ENCODE measurements at places on chromosomes 13 and 19. TPM values are rescaled to one million over a fixed set of nuclear protein-coding genes. Genes with fewer than 3 reads are reported as not detected.
A peak's percentile ranks its signal among the peaks of the same experiment; 100 is the strongest.

Gene RGL3
- 13.3 TPM for polyA plus RNA-seq

Gene NMRK2
- not detected for polyA plus RNA-seq

Gene ZNF260
- polyA plus RNA-seq: 4.7 TPM

Gene TPTE2
- polyA plus RNA-seq: not detected

Gene ZNF541
- polyA plus RNA-seq: 0.08 TPM

- H3K4me1 ChIP-seq: no peaks in the 10 kb centered on the region
- no peaks in the 10 kb centered on the region for H3K36me3 ChIP-seq
- peak; percentile 23 for DNase-seq
- no peak overlapping the region for H3K4me3 ChIP-seq
Observed at GRCh38 chr19:33211794-33212435, 13.7 kb downstream of the SLC7A10 start.

GRCh38 chr13:45875951-45876350 is 24.4 kb upstream of the SIAH3 start:
- no peak overlapping the region for H3K27ac ChIP-seq
- H3K4me3 ChIP-seq: no peak overlapping the region
- peaks cover 16% of the 10 kb centered on the region for H3K4me1 ChIP-seq
- H3K27me3 ChIP-seq: no peaks in the 10 kb centered on the region
- no peak for DNase-seq

- H3K36me3 ChIP-seq: no peaks in the 10 kb centered on the region
- no peaks in the 10 kb centered on the region for H3K4me1 ChIP-seq
- DNase-seq: no peak
- H3K27me3 ChIP-seq: peaks cover 45% of the 10 kb centered on the region
- no peak overlapping the region for H3K27ac ChIP-seq
Observed at GRCh38 chr19:41533671-41534215, 42.2 kb upstream of the CEACAM21 start.

GRCh38 chr19:45994456-45994997 is 740 bp upstream of the CCDC61 start:
- peak overlapping the region; percentile 30 for H3K27ac ChIP-seq
- peaks cover 10% of the 10 kb centered on the region for H3K4me1 ChIP-seq
- DNase-seq: no peak
- H3K4me3 ChIP-seq: peak overlapping the region; percentile 51

GRCh38 chr13:49348751-49349150 is 95.1 kb downstream of the CAB39L start:
- H3K36me3 ChIP-seq: no peaks in the 10 kb centered on the region
- H3K4me3 ChIP-seq: no peak overlapping the region
- no peaks in the 10 kb centered on the region for H3K4me1 ChIP-seq
- H3K27ac ChIP-seq: no peak overlapping the region
- no peak for DNase-seq
- H3K27me3 ChIP-seq: no peaks in the 10 kb centered on the region

GRCh38 chr19:1028062-1028926 is 1.9 kb downstream of the CNN2 start:
- peaks cover 14% of the 10 kb centered on the region for H3K4me1 ChIP-seq
- H3K4me3 ChIP-seq: peak overlapping the region; percentile 97
- H3K27me3 ChIP-seq: no peaks in the 10 kb centered on the region
- peak; percentile 86 for DNase-seq

DNA sequence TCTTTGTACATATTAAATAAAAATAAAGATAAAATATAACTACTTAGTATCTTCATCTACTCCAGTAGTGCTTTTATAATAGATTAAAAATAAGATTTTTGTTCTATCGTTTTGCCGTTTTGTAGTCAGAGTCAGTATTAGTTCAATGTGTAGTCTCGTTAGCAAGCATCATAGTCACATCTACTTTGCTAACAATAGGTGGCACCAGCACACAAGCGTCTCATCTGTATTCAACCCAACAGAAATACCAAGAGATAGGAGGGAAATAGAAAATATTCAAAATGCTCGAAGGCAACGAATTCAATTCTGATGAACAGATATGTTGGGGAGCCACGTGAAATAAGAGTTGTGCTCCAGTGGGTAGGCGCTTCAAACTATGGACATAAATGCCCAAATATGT is 21.4 kb upstream of the MICU2 start:
- H3K27me3 ChIP-seq: peaks cover 10% of the 10 kb centered on the region
- H3K27ac ChIP-seq: no peak overlapping the region
- H3K4me3 ChIP-seq: no peak overlapping the region
- no peaks in the 10 kb centered on the region for H3K4me1 ChIP-seq

DNA sequence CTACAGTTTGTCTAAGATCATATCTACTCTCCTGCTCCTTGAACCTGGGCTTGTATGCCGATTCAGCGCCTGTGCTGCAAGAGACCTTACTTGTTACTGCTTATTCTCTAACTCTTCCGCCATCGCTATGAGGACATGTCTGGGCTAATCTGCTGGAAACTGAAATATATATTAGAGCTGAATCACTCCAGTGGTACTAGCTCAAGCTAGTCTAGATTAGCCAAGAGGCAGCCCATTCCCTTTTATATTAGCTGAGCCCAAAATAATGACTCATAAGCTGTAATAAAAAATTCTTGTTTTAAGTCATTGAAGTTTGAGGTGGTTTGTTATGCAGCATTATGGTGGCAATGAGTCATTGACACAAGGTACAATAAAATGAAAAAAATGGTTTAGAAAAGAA is 52.8 kb downstream of the SLC6A16 start:
- peak overlapping the region; percentile 39 for H3K27ac ChIP-seq
- H3K4me1 ChIP-seq: no peaks in the 10 kb centered on the region
- peaks cover 21% of the 10 kb centered on the region for H3K27me3 ChIP-seq
- H3K4me3 ChIP-seq: no peak overlapping the region

DNA sequence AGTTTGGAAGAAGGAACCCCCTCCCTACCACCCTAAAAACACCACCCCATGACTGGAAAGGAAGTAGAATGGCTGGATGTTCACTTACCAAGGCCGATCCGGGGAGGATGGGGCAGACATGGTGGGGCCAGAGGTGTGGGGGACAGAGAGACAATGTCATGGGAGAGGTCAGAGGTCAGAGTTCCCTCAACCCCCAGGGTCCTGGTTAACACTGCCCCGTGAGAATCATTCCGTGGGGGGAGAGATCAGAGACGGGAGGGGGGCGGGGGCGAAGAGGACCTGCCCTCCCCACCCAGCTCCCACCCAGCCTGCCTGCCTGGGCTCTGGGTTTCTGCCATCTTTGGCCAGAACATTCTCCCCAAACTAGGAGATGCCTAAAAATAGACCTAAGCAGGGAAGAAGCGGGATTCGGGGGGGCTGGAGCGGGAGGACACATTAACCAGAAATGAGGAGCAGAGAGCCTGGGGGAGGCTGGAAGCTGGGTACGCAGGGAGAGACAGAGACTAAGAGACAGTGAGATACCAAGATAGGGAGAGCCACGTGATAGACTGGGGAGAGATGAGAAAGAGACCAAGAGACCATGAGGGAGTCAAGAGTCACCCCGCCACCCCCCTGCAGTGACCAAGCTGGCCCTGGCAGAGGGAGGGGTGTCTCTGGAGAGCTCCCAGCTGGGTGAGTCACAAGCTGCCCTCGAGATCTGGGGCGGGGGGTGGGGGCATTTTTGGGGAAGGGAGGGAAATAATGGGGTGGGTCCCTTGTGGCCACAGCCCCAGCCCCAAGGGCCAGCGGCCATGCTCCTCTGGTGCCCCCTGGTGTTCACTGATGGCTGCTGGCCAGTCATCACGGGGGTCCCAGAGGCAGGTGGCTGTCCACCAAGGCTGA is 6.1 kb upstream of the KANK2 start:
- DNase-seq: peak; percentile 93
- H3K36me3 ChIP-seq: no peaks in the 10 kb centered on the region
- peaks cover 8% of the 10 kb centered on the region for H3K4me1 ChIP-seq
- no peak overlapping the region for H3K4me3 ChIP-seq
- H3K27ac ChIP-seq: peak overlapping the region; percentile 79

- no peak overlapping the region for H3K4me3 ChIP-seq
- no peak overlapping the region for H3K27ac ChIP-seq
- H3K4me1 ChIP-seq: no peaks in the 10 kb centered on the region
Observed at GRCh38 chr13:49914947-49915346, 21.2 kb downstream of the SPRYD7 start.

DNA sequence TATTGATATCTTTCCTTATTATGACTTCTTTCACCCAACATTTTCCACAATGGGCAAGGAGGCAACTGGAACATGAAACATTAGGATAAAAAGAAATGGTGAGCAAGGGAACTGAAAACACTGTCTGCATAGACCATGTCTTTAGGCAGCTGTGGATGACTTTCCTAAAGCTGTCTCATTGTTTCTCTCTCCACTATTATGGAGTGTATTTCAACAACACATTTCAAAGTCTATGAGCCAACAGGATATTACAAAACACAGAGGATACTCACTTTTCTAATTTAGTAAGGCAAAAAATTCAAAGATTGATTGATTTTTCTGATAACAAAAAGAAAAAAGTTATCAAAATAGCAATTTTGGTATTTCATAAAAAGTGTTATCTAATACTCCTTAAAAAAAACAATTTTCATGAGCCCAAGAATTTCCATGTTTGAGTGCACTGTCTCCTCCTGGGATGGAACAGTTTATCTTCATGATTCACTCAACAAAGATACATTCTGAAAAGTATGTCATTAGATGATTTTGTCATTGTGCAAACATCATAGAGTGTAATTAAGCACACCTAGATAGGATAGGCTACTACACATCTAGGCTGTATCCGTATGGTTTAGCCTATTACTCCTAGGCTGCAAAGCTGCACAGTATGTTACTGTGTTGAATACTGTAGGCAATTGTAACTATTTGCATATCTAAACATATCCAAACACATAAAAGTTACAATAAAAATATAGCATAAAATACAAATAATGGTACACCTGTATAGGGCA is 1568.4 kb downstream of the SLITRK5 start:
- no peaks in the 10 kb centered on the region for H3K4me1 ChIP-seq
- H3K4me3 ChIP-seq: no peak overlapping the region

GRCh38 chr19:46661735-46662592 is 982 bp upstream of the DACT3 start:
- no peaks in the 10 kb centered on the region for H3K36me3 ChIP-seq
- H3K4me3 ChIP-seq: peak overlapping the region; percentile 39
- peak overlapping the region; percentile 52 for H3K27ac ChIP-seq
- DNase-seq: peak; percentile 76
- H3K27me3 ChIP-seq: no peaks in the 10 kb centered on the region

Gene SIGLEC6
- polyA plus RNA-seq: not detected

Gene FFAR2
- not detected for polyA plus RNA-seq

DNA sequence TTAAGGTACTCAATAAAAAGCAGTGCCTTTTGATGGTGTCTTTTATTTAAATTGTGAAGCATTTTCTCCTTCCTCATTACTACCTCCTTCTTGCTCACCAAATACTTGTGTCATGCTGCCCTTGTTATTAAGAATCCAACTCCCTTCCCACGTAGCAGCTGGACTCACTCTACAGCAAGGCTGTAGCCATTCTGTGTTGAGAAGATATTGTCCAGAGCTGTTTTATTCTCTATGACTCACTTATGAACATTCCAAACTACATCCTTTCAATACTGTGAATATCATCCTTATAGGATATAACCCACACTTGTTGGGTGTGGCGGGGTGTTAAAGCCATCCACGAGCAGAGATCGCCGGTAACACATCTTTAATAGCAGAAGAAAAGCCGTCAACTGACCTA is 1671.5 kb upstream of the SLC10A2 start:
- H3K36me3 ChIP-seq: no peaks in the 10 kb centered on the region
- H3K4me1 ChIP-seq: no peaks in the 10 kb centered on the region
- H3K4me3 ChIP-seq: no peak overlapping the region
- H3K27ac ChIP-seq: no peak overlapping the region
- H3K27me3 ChIP-seq: no peaks in the 10 kb centered on the region
- no peak for DNase-seq

DNA sequence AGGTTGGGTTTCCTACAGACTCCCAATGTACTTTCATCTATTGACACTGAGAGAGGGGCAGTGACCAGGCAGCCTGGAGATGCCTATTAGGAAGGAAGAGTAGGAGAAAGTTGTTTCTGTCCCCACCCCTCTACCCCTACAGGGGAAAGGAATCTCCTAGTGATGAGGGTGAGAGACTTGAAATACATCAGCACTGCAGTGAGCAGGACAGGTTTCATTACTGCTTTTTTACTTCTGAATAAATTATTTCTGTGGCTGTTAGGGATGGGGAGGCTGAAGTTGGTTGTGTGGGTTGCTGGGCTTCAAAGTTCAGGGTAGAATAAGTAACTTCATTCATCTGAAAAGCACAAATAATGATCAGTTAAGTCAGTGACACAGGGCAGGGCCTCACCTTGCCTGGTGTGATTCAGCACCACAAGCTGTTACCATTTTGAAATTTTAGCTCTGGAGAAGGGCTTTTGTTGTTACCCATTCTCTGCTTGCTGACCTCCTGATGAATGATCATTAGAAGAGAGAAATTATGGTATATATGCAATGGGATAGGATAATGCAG is 19.3 kb downstream of the CEACAM1 start:
- H3K36me3 ChIP-seq: no peaks in the 10 kb centered on the region
- H3K4me3 ChIP-seq: no peak overlapping the region
- no peaks in the 10 kb centered on the region for H3K27me3 ChIP-seq
- no peak overlapping the region for H3K27ac ChIP-seq
- H3K4me1 ChIP-seq: no peaks in the 10 kb centered on the region
- DNase-seq: no peak

- H3K36me3 ChIP-seq: no peaks in the 10 kb centered on the region
- no peaks in the 10 kb centered on the region for H3K4me1 ChIP-seq
- H3K27me3 ChIP-seq: no peaks in the 10 kb centered on the region
- no peak overlapping the region for H3K27ac ChIP-seq
Observed at GRCh38 chr13:110860983-110861382, 53.9 kb downstream of the ANKRD10 start.

Gene ADAMTSL5
- polyA plus RNA-seq: 6.3 TPM

GRCh38 chr19:3353493-3353892 is 12.9 kb upstream of the NFIC start:
- H3K36me3 ChIP-seq: no peaks in the 10 kb centered on the region
- H3K27me3 ChIP-seq: no peaks in the 10 kb centered on the region
- DNase-seq: no peak
- H3K27ac ChIP-seq: no peak overlapping the region
- no peak overlapping the region for H3K4me3 ChIP-seq

- H3K27me3 ChIP-seq: no peaks in the 10 kb centered on the region
- peaks cover 1% of the 10 kb centered on the region for H3K36me3 ChIP-seq
- no peak overlapping the region for H3K4me3 ChIP-seq
- DNase-seq: no peak
- no peaks in the 10 kb centered on the region for H3K4me1 ChIP-seq
Observed at GRCh38 chr19:29617366-29618266, 11.5 kb downstream of the POP4 start.

- no peaks in the 10 kb centered on the region for H3K36me3 ChIP-seq
- H3K4me3 ChIP-seq: no peak overlapping the region
- H3K27me3 ChIP-seq: no peaks in the 10 kb centered on the region
- no peak overlapping the region for H3K27ac ChIP-seq
Observed at GRCh38 chr13:21231426-21231940, 55.0 kb downstream of the MRPL57 start.

Data from SK-N-SH (cell line).